ENCODE measurements at places on chromosomes 3 and 15.

DNA sequence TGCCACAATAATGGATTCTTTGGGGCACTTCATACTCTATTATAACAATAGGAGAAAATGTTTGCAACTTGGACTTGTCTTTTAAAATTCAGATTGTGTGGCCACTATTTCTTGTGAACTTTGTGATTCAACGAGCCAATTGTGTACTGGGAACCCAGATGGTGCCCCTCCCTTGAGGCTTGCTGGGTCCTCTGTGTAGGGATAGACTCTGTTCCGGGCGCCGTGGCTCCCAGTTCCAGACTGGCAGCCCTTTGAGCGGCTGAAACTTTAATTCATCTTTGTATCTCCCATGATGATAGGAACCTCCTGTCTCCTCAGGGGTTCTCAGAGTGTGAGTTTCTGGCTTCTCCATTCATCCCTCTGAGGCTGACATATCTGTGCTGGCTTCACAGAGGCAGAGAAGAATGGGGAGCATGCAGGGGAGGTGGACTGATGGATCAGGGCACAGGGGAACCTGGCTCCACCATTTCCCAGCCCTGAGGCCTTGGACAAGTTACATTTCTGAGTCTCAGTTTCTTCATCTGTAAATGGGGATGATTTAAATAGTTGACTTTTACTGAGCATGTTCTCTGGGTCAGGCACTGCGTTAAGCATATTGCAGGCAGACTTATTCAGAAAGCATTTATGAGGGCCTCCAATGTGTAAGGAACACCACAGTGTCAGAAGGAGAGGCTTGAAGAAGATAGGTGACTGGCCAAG lies 15.2 kb upstream of the ANKDD1A start:
- no peak for DNase-seq

DNA sequence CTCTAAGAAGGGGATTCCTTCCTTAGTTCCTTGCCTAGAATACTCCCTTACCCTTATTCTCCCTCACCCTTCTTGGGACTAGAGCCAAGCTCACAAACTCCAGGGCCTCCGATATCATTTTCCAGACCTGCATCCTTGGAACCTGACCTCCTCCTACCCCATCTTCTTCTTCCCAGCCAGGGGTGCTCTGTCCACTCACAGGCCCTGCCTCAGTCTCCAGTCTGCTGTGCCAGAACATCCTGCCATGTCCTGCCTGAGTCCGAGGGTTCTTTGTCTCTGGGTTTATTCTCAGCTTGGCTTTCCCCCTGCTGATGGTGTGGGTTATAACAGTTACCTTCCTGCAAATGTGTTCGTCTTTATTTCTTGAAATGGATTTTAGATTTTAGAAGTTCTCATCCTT lies 59.9 kb upstream of the MCF2L2 start:
- no peak for DNase-seq

- no peak for DNase-seq
Measured at GRCh38 chr3:20064796-20065564, 24.7 kb downstream of the KAT2B start.

- no peak for DNase-seq
Measured at GRCh38 chr3:42019953-42020260, 58.0 kb upstream of the ULK4 start.

DNA sequence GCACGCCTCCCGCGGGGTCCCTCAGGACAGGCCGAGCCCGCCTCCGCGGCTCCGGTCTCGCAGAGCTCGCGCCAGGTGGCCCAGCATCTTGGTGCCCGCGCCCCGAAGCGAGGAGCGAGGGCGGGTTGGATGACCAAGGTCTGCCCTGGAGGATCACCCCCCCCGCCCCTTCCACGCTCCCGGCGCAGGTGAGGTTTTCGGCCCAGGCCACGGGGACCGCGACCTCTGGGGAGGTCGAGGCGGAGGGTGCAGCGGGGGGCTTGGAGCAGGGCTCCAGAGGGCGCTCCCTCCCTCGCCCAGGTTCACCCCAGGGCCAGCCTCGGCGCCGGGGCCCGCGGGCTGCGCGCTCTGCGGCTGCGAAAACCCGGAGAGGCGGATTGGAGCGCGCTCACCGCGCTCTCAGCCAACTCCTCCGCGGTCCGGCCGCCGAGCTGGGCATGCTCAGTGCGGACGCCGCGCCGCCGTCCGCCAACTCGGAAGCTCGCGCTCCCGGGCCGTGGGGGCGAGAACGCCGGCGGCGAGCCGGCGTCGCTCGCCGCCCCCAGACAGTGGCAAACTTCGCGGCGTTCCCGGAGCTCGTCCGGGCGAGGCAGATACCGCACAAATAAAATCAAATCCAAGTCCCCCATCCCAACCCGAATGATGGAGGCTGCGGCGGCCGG lies at the start of gene MED12L:
Gene MED12L (plus strand): TSS at position 438 of the 662 bp plus-strand sequence. CDS start 1,263 bp downstream, outside the sequence.
- DNase-seq, result peak; percentile 32

DNA sequence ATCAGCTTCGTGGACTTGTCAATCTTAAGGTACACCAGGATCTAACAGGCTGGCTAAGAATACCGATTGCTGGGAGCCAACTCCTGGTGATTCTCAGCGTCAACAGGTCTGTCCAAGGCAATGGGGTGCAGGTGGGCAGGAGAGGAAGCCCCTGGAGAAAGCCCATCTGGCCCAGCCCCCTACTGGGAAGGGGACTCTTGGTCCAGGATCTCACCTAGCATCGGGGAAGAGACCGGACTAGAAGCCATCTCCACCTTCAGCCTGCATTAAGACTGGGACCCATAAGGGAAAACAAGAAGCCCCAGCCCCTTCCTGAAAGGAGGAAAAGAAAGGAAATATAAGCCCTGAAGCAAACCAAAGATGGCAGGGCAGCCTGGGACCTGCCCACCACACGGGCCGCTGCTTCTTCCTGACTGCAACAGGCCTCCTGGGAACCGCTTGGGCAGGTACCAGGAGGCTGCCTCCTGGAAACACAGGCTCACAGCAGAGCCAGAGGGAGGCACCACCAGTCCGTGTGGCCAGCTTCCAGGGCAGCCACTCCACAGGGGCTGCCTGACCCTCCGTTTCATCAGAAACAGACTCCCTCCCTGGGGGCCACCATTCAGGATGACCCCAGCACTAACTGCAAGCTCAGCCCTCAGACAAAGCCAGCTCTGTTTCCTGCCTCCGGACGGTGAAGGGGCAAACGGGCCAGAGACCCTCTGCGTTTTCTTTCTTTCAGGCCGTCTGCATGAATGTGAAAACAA lies 100.2 kb downstream of the LRIG1 start:
- no peak for DNase-seq

DNA sequence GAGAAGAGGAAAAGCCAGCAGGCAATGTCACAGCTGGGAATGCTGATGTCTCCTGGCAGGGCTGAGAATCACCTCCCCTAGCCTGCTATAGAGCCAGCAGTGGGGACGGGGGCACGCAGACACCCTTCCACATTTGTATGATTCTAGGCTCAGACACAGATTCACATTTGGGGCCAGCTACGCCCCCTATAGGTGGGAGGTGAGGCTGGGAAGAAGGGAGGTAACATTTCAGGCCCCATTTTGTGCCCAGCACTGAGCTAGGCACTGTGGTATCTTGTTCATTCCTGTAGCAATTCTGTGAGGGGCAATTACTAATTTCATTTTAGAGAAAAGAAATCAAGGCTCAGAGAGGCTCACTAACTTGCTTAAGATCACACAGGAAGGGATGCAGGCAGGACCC lies 15.9 kb upstream of the ACAD9 start:
- DNase-seq, result no peak

DNA sequence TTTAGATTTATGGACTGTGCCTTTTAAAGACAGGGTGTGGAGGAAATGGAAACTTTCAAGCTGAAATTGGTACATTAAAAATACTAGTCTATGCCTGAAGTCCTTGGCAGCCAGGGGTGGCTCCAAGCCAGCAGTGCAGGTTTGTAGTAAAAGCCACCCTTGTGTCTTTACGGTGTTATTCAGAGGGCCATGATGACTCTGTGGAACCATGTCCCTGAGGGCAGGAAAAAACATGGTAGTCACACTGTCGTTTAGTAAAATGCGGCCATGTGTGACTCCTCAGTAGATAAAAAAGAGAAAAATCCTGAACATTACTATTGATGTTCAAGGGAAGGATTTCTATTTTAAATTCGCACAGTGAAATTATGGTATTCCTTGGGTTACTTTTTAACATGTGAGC lies 2.7 kb downstream of the FAN1 start:
- no peak for DNase-seq

DNA sequence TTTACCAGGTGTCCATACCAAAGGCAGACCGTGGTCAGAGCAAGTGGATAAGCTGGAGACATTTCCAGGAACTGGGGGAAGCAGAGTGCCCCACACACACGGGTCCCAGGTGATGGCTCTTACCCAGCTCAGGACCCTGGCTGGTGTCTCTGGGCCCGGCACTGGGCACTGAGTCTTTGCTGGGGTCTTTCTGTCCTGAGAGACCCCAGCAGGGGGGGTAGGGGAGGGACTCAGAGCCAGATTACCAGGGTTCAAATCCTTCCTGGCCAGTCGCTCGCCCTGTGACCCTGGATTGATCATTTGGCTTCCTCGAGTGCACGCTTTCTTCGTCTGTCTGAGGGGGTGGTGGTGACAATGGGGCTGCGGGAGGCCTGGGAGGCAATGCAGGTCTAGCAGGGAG lies 95.7 kb downstream of the PLXNA1 start:
- no peak for DNase-seq

DNA sequence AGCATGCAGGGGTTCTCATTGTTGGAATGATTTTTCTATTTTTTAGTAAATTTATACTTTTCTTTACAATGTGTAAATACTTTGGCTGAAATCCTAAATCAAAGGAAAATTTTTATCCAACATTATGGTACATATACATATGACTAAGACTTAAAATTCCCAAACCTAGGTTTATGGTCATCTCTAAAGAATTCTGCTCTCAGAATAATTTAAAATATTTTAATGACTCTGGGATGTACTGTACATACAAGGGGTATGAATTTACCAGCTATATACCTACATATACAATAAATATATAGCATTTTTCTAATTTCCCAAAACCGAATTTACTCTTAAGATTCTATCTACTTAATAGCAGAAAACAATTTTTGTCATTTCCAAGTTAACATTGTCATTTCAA lies 137.9 kb upstream of the POU1F1 start:
- no peak for DNase-seq

GRCh38 chr3:36580716-36581115 lies 183.6 kb downstream of the DCLK3 start:
- DNase-seq, result no peak

GRCh38 chr3:128068156-128068620 lies 16.0 kb downstream of the SEC61A1 start:
- no peak for DNase-seq

- DNase-seq, result no peak
Measured at GRCh38 chr3:133799794-133800585, 5.6 kb upstream of the SRPRB start.

DNA sequence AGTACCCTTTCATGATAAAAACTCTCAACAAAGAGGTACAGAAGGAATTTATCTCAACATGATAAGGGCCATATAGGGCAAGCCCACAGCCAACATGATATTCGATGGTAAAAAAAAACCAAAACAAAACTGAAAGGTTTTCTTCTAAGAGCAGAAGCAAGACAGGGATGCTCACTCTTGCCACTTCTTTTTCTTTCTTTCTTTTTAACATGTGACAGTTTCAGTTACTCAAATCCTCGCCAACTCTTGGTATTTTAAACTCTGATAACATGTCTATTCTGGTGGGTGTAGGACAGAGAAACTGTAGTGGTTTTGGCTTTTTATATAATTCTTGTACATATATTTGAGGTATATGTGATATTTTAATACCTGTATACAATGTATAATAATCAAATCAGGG lies 74.0 kb upstream of the NMNAT3 start:
- DNase-seq, result no peak

- no peak for DNase-seq
Measured at GRCh38 chr3:114034787-114035545, 21.4 kb downstream of the CCDC191 start.

- DNase-seq, result no peak
Measured at GRCh38 chr15:46270481-46271147, 635.8 kb downstream of the SQOR start.

- DNase-seq, result no peak
Measured at GRCh38 chr3:172279191-172279640, 169.0 kb downstream of the GHSR start.

- no peak for DNase-seq
Measured at GRCh38 chr3:157672061-157672460, 168.8 kb upstream of the VEPH1 start.

GRCh38 chr15:52417521-52417920 lies 111.2 kb downstream of the MYO5A start:
- DNase-seq, result no peak

DNA sequence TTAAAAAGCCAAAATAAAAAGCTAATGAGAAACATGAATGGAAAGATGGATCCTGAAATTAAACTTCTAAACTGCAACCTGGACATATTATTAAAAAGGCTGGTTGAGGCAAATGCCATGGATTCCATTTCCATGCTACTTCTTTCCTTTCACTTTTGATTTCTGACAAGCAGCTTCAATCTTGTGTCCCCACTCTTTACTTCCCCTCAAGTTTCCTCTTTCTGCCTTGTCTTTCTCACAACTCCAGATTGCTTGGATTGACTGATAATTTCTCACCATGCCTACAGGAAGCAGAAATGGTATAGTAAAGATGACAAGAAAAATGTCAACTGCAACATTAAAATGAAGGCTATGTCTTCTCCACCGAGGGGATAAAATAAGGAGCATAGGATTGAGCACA lies 1136.7 kb downstream of the TUSC7 start:
- no peak for DNase-seq

- no peak for DNase-seq
Measured at GRCh38 chr15:98505611-98506031, 142.7 kb upstream of the IGF1R start.

GRCh38 chr15:83565553-83566159 lies 88.3 kb upstream of the ADAMTSL3 start:
- DNase-seq, result no peak

DNA sequence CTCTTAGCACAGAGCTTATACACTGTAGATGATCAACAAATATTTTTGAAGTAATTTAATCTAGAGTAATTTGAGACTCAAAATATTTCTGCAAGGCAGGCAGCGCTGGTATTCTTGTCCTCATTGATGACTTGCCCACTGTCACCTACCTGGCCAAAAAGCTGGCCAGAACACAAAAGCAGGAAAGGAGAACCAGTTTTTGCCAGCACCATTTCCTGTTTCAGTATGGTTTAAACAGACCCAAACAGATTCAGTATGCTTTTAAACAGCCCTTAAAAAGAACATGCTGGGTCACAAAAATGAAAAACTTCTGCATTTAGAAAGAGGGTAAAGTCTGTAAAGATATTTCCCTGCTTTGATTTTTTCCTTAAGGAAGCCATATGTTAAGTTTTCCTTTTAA lies 42.3 kb upstream of the ZNF280D start:
- no peak for DNase-seq

GRCh38 chr3:8660175-8661118 lies 15.8 kb upstream of the SSUH2 start:
- no peak for DNase-seq

DNA sequence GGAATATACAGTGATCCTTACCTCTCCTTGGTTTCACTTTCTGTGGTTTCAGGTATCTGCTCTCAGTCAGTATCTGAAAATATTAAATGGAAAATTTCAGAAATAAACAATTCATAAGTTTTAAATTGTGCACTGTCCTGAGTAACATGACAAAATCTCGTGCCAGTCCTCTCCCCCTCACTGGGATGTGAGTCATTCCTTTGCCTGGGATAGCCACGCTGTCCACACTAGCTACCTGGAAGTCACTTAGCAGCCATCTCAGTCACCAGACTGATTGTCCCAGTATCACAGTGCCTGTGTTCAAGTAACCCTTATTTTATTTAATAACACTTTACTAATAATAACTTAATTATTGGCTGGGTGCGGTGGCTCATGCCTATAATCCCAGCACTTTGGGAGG lies 15.3 kb upstream of the KLHL25 start:
- no peak for DNase-seq

- DNase-seq, result no peak
Measured at GRCh38 chr3:19934098-19934566, at the start of gene EFHB. EFHB (minus strand) TSS chr3:19934217; CDS start chr3:19934018, 199 bp downstream.

Measured in anterior cingulate cortex (tissue), 58 donors.